ENCODE measurements at places on chromosomes 16 and 17.

GRCh38 chr17:75515496-75516254 lies at the start of gene CASKIN2:
Gene CASKIN2, minus strand, starts transcription at chr17:75515537. Its CDS starts 1,733 bp downstream, at chr17:75513804.
- DNase-seq, result peak; percentile 92

- DNase-seq, result no peak
Measured at GRCh38 chr17:81317961-81318605, 23.0 kb upstream of the SLC38A10 start.

GRCh38 chr17:8366231-8366630 lies 10.3 kb downstream of the KRABD2 start:
- peak; percentile 87 for DNase-seq

GRCh38 chr17:83078378-83079351 lies 744 bp upstream of the METRNL start:
- DNase-seq, result no peak

- no peak for DNase-seq
Measured at GRCh38 chr16:79264237-79265109, 336.1 kb downstream of the MAF start.

DNA sequence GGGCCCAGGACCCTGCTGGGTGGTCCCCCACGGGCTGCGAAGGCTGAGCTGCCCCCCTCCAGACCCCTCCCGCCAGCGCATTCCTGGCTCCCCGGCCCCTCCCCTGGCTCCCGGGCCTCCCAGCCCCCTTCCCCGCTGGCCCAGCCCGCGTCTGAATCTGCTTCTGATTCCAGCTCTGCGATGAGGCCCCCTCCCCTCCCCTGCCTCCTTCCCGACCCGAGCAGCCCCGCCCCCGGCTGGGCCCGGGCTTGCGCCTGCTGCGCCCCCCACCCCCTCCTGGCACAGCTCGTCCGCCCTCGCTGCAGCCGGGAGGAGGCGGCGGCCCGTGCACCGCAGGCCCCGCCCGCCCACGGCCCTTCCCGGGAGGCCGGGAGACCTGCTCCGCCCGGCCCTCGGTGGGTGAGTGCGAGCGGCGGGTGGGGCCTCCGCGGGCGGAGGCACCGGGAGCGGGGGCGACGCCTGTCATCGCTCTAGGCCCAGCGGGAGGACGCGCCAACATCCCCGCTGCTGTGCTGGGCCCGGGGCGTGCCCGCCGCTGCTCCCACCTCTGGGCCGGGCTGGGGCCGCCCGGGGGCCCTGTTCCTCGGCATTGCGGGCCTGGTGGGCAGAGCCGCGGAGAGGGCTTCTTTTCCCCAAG lies at the start of gene NTN3:
TSS of gene NTN3 (plus strand) at position 282 of the 637 bp plus-strand sequence. CDS start 405 bp downstream, outside the sequence.
- no peak for DNase-seq

All from EL (cell line).